ENCODE measurements at places on chromosomes 3 and 15. TPM values are rescaled to one million over a fixed set of nuclear protein-coding genes. Genes with fewer than 3 reads are reported as not detected.

DNA sequence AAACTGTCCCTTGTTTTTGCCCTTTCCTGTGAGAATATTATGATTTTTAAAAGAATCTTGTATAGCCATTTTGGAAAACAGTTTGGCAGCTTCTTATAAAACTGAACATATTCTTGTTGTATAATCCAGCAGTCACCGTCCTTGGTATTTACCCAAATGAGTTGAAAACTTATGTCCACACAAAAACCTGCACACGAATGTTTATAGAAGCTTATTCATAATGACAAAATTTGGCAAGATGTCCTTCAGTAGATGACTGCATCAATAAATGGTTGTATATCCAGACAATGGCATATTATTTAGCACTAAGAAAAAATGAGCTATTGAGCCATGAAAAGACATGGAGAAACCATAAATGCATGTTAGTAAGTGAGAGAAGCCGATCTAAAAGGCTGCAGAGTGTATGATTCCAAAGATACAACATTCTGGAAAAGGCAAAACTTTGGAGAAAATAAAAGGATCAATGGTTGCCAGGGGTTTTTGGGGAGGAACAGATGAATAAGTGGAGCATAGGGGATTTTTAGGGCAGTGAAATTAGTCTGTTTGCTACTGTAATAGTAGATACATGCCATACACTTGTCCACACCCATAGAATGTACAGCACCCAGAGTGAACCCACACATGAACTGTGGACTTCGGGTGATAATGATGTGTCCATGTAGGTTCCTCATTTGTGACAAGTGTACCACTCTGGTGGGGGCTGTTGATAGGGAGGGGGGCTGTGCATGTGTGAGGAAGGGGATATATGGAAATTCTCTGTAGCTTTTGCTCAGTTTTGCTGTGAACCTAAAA, 31.7 kb downstream of the LIMD1 start:
- DNase-seq = no peak

- no peak for DNase-seq
These were observed 273.3 kb upstream of the ICE2 start for GRCh38 chr15:60751985-60752952.

GRCh38 chr3:13007251-13007941, 65.8 kb downstream of the IQSEC1 start:
- no peak for DNase-seq

Gene TRH
- not detected for total RNA-seq

GRCh38 chr3:72784226-72784625, 64.0 kb downstream of the SHQ1 start:
- DNase-seq = no peak

Gene DUOXA2
- total RNA-seq = not detected

GRCh38 chr15:66085128-66085527, 168.4 kb downstream of the MEGF11 start:
- DNase-seq = no peak

- DNase-seq = no peak
These were observed 31.4 kb downstream of the HRH1 start for GRCh38 chr3:11185564-11186317.

GRCh38 chr3:52507359-52507758, 12.2 kb downstream of the STAB1 start:
- DNase-seq = no peak

Gene RTP3
- total RNA-seq = not detected

- peak; percentile 31 for DNase-seq
These were observed 1.4 kb downstream of the VHL start for GRCh38 chr3:10142707-10143560.

- DNase-seq = peak; percentile 34
These were observed 33.7 kb downstream of the VIPR1 start for GRCh38 chr3:42535981-42536784.

GRCh38 chr3:153688301-153689120, 432.7 kb upstream of the ARHGEF26 start:
- no peak for DNase-seq

DNA sequence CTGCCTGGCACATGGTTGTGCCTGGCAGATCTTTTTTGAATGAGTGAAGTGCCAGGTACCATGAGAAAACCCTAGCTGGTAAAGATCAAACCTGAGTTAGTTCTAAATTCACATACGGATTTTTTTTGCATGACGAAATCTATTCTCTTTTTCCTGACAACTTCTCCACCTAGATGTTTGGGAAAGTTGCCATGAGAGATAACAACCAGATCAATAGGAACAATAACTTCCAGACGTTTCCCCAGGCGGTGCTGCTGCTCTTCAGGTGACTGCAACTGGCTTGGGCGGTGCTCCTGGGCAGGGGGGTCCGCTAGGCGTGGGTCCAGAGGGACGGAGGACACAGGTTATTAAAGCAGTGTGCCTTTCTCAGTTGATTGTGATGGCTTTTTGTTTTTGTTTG, 71.8 kb downstream of the CHDH start:
- no peak for DNase-seq

DNA sequence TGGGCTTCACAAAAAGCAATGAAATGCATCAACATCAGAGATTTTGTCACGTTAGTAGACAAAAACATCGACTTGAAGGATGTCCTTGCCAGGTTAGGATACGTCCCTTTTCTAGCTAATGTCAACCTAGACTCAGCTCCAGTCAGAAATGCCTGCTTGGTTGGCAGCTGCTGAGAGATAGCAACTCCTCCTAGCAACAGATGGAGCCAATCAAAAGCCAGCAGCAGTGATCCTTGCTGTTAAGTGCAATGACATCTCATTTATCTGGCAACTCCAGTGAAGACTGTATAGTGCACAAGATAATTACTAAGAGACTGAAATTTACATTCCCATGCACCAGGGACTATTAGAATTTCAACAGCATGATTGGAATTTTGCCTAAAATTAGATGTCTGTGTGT, 424.1 kb downstream of the FGF12 start:
- DNase-seq = no peak

Gene RNF7
- total RNA-seq = 40.9 TPM

Gene ARHGAP31
- total RNA-seq = 8.3 TPM

Gene P2RY14
- 7.0 TPM for total RNA-seq

DNA sequence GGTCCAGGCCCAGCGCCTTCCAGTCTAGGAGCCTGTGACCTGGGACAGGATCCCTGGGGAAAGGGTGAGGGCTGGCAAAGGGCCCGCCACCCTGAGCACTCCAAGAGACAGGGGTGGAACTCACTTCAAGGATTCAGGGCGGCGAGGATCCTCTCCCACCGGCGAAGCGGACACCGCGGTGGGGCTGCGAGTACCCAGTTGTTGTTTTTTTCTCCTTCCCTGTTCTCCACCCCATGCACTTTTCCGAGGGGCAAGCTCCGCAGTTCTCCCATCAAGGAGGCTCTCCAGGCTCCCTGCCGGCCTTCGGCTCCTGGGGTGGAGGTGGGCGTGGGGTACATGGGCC, 387 bp upstream of the PAQR5 start:
- DNase-seq = no peak

DNA sequence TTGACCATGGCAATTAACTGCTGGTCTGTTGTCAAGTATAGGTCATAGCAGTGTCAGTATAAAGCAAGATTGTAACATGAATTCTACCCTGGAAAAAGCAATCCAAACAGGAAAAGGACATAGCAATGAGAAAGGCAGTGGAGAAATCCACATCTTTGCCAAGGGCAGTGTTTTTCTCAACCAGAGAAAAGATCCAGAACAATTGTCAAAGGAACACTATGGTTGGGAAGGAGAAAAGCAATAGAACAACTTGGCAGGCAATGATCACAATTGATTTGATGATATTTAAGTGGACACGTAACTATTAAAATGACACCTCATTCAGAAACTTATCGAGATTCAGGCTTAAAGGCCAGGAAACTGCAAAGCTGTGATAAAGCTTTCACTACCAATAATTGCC, 271.1 kb downstream of the DIPK2A start:
- no peak for DNase-seq

Gene CNTN3
- total RNA-seq = not detected

Gene PP2D1
- not detected for total RNA-seq

- DNase-seq = no peak
These were observed 246.9 kb downstream of the VGLL3 start for GRCh38 chr3:86744051-86744450.

- no peak for DNase-seq
These were observed 66.7 kb upstream of the STT3B start for GRCh38 chr3:31465999-31466398.

DNA sequence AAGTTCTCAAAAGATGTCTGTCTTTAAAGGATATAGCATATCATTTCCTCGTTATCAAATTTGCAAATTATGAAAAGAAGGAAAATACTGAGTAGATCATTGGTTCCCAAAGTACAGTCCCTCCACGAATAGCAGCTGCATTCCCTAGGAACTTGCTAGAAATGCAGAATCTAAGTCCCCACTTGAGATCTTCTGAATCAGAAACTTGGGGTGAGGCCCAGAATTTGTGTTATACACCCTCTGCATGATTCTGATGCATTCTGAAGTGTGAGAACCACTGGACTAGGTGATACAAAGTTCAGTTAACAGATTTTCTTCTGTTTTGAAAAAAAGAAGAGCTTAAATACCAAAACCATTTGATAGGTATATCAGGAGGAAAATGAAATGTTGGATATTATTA, 77.1 kb downstream of the SLC25A26 start:
- no peak for DNase-seq

DNA sequence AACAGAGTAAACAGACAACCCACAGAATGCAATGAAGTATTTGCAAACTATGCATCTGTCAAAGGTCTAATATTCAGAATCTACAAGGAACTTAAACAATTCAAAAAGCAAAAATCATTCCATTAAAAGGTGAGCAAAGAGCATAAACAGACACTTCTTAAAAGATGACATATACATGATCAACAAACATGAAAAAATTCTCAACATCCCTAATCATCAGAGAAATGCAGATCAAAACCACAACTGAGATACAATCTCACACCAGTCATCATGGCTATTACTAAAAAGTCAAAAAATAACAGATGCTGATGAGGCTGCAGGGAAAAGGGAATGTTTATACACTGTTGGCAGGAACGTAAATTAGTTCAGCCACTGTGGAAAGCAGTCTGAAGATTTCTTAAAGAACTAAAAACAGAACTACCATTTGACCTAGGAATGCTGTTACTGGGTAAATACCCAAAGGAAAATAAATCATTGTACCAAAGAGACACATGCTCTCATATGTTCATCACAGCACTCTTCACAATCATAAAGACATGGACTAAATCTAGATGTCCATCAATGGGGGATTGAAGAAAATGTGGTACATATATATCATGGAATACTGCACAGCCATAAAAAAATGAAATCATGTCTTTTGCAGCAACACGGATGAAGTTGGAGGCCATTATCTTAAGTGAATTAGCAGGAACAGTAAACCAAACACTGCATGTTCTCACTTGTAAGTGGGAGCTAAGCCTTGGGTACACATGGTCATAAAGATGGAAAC, 393.3 kb upstream of the CBLB start:
- no peak for DNase-seq

DNA sequence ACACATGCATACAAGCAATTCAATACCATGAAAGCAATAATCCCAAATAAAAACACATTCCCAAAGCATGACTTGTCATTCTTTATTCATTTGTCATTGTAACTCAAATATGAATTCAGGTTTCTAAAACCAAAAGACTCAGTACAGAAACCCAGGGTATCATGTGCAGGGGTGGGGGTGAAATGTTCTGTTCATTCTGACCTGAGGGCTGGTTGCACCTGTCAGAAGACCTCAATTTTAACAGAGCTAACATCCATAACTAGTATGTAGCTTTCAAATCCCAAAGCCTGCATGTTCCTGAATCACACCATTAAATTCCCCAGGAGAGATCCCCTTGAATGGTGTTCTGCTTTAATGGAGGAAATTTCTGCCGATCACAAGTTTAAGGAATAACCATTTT, 738.7 kb downstream of the MCTP2 start:
- DNase-seq = no peak

GRCh38 chr3:180358179-180358578, 243.8 kb upstream of the TTC14 start:
- DNase-seq = no peak

DNA sequence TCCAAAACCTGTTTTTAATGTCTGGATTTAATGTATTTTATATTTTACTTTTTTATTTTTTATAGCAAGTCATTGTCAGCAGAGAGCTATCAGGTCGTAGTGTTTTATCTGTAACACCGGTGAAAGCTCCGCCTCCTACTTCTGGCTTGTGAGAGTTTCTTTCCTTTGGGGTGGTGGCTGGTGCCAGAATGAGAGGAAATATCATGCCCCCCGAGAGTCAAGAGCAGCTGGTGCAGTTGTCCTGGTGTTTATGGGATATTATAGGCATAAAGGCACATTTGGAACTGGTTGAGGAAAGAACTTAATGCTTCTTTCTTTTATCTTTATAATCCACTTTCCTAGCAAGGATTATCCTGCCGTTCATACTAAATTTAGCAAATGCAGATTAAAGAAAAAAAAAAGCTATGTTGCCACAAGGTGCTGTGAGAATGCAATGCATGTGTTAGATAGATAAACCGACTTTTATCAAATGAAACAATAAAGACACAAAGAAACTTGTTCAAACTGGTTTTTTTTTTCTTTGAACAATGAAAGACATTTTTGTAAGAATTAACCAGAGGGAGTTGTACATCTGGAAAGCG, 260.1 kb upstream of the PLSCR5 start:
- DNase-seq = no peak

Gene SLC6A11
- not detected for total RNA-seq

GRCh38 chr15:25408428-25408827, 30.4 kb downstream of the UBE3A start:
- no peak for DNase-seq

Gene SNRPN
- 83.6 TPM for total RNA-seq

Gene SPTBN5
- 1.4 TPM for total RNA-seq

DNA sequence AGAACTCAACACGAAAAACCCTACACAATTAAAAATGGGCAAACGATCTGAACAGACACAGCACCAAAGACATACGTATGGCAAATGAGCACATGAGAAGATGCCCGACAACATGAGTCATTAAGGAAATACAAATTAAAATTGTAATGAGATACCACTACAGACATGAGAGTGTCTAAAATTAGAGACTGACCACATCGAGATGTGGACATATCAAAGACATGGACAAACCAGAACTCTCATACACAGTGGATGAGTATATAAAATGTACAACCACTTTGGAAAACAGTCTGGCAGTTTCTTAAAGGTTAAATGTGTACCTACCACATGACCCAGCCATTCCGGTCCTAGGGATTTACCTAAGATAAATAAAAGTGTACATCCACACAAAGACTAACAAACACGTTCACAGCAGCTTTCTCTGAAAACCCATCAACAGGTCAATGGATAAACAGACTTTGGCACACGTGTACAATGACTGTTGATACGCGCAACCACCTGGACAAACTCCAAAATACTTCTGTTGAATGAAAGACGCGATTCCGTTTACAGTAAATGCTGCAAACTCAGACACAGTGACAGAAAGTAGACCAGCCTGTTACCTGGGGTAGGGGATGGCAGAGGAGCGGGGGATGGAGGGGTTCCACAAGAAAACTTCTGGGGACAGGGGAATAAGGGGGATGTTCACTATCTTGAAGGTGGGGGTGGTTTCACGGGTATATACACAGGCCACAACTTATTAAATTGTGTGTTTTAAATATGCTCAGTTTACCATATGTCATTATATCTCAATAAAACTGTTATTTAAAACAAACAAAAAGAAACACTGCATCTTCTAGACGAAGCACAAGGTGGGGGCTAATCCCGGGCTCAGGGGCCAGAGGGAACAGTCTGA, 2.1 kb downstream of the TNK2 start:
- no peak for DNase-seq
